ENCODE measurements at places on chromosomes 1 and 21.
A peak's percentile ranks its signal among the peaks of the same experiment; 100 is the strongest.

DNA sequence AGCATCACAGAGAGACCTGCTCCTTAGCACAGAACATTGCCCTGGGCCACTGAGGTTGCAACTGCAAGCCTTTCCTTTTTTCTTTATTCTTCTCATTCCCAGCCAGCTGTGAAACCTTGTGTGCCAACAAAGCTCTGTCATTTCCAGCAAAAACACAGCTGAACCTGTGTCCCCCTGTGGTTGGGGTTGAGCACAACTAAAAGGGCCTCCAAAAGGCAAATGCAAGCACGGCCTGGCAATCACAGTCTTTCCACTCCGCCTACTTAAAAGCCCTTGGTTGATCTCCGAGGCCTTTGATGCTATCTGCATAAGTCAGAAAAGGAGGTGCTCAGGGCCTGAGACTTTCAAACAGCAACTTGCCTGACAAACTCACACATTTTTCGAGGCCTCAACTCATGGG lies 32.7 kb downstream of the SUSD4 start:
- DNase-seq: no peak

DNA sequence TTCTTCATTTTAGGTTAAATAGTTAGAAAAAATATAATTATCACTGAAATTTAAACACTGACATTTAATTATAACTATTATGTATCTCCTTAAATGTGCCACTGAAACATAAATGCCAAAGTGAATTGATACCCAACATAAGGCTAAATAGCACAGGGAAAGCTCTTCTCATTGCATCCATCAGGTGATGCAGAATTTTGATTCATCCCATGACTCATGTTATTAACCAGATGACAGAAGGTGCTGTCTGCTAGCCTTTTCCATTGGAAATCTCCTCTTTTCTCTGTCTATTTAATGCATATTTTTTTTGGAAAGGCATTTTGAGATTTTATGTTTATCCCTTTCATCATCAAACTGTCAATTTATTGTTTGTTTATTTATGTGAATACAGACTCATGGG lies 136.8 kb downstream of the KCNK2 start:
- DNase-seq: no peak

- DNase-seq: no peak
Measured at GRCh38 chr1:10682449-10683309, 113.8 kb downstream of the CASZ1 start.

DNA sequence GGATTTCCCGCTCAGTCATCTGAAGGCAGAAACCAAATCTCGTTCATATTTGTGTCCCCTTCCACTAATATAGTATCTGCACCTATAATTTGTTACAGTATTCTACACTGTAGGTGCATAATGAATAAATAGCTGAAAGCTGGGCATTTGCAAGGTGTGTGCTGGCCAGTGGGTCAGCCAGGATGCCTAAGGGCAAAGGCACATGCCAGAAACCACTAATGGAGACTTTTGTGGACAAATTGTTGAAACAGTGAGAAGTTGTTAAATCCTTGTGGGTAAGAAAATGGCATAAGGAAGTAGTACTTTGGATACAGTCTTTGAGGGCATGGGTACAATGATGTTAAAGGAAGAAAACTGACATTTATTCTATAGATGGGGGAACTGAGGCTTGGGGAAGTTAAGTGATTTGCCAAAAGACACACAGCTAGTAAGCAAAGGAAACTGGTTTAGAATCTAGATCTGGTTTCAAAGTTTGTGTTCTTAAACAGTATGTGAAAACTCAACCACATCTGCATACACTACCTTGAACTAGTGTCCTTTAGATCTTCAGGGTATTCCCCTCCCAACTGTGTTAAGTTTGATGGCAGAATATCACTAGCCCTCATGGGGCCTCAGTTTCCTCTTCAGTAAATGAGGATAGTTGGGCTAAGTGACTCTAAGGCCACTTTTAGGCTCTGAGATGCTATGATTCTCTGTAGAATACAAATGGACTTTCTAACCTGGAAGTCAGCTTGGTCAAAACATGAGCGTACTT lies 26.5 kb upstream of the LRRC8C start:
- DNase-seq: no peak

DNA sequence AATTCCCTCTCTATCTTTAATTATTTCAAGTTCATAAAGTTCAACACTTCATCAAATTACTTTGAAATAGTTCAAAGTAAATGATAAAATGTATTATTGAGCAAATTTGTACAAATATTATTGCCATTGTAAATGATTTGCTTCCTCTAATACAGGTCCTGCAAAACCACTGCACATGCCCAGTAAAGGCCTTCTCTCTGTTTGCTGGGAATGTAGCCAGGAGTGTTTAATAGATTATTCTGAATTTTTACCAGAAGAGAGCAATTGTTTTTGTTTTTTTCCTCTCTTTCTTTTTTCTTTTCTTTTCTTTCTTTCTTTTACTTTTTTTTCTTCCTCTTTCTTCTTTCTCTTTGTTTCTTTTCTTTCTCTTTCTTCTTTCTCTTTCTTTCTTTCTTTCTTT lies 486.3 kb downstream of the PTBP2 start:
- DNase-seq: no peak

GRCh38 chr1:153639280-153639679 lies 5.4 kb downstream of the CHTOP start:
- DNase-seq: no peak

GRCh38 chr1:231964961-231965360 lies 338.4 kb downstream of the DISC1 start:
- no peak for DNase-seq

- no peak for DNase-seq
Measured at GRCh38 chr1:36620142-36620541, 137.4 kb upstream of the CSF3R start.

DNA sequence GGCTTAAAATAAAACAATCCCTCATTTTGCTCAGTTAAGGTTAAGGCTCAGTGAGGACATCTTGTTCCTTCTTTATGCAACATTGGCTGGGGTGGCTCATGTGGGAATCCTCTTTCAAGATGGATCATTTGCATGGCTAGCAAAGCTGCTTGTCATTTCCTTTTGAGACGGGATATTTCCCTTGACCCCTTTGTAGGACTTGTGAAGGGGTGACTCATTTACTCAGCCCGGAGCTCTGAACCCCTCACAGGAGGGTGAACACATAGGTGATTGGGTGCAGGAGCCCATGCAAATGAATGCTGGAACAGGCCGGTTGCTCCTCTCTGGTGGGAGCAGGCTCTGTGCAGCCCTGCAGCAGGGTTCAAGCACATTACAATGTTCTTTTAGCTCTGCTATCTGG lies 15.8 kb upstream of the C8A start:
- DNase-seq: peak; percentile 9

GRCh38 chr21:14863745-14864210 lies 201.0 kb downstream of the NRIP1 start:
- no peak for DNase-seq

- peak; percentile 32 for DNase-seq
Measured at GRCh38 chr1:1374589-1374928, 448 bp downstream of the AURKAIP1 start.

GRCh38 chr1:7667625-7668218 lies 103.4 kb upstream of the VAMP3 start:
- DNase-seq: peak; percentile 90

- no peak for DNase-seq
Measured at GRCh38 chr21:33128538-33128937, 58.6 kb downstream of the OLIG1 start.

DNA sequence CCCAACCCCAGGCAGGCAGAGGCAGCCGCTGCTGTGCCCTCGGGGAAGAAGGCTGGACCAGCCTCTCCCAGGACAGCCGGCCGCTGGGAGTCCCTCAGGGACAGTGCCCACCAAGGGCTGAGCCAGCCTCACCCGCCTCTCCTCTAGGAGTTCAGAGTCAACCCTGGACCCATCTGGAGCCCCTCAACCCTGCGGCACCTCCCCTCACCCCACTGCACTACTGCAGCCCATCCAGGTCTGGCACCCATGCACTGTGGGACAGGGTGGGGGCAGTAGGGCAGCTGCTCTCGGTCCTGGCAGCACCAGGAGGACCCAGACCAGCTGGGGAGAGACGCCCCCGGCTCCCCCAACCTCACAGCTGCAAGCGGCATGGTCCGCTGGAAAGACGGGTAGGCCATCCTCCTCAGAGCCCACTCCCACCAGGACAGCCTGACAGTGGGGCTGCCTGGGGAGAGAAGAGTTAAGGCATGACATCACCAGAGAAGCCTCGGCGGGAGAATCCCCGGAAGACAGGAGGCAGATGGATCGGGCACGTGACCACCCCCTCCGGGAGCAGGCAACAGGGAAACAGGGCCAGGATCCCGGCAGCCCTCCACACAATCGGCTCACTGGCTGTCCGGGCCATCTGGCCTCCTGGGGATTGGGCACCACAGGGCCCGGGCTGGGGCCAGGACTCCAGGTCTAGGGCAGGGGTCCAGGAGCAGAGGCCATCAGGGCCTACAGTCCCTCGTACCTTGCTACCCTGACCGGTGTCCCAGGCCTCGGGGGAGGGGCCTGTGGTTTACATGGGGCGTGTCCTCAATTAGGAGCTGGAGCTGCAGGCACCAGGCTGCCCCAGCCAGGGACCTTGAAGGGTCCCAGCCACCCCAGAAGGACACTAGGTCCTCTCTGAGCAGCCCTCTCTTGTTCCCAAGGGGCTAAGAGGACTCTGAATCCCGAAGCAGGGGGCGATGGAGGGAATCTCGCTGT lies 3.1 kb downstream of the ACAP3 start:
- peak; percentile 44 for DNase-seq

DNA sequence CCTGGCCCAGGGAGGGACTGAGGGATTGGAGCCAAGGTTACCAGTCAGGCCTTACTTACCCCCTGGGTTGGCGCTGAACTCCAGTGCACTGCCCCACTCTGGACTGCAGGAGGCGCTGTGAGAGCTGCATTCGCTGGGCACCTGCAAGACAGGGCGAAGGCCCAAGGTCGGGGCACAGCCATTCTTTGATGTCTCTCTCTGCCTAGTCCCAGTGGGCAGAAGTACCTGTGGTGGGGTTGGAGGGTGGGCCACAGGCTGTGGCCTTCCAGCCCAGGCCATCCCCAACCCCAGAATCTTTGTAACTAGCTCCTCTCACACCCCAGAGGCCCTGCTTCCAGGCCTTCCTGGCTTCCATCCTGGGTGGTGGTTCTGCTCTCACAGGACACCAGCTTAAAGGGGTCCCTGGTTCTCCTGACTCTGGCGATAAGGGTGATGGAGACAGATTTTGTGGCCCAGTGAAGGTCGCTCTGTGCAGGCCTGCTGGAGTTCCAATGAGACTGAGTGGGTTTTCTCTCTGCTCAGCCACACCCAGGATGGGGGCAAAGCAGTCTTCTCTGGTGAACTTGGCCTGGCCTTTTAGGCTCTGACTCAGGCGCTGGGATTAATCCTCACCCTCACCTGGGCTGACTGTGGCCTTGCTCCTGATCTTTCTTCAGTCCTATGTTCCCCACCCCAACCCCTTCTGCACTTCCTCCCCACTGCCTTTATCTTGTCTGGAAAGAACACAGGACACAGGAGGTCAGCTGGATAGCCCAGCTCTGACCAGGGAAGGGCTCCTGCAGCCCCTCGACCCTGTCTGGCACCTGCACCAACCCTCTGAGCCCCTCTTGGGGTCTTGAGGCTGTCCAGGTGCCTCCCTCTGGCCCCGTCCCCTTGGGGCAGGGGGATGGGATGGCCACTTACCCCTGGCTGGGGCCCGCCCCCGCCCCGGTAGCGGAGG lies 954 bp downstream of the MYOG start:
- DNase-seq: peak; percentile 17

DNA sequence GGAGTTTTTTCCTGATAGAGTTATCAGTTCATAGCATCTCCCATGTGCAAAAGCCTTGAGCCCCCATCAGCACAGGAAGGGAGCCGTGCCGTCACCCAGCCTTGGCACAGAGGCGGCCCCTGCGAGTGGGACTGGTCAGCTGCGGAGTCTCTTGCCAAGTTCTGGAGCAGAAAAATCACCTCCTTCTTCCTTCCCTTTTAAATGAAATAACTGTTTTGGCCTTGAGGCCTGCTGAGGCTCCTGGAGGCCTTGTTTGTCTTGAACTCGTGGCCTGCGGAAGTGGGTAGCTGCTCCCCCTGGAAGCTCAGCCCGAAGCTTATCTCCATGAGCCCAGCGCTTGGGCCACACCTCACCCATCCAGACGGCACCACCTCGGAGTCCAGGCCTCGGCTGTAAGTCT lies 145.7 kb upstream of the TMEM51 start:
- peak; percentile 79 for DNase-seq

GRCh38 chr1:157496121-157496526 lies 56.2 kb downstream of the FCRL5 start:
- DNase-seq: peak; percentile 63

GRCh38 chr1:25246600-25247023 lies 642 bp downstream of the RSRP1 start:
- peak; percentile 40 for DNase-seq

Measured in dermis blood vessel endothelial cell (primary cell).